ENCODE measurements at places on chromosomes 7 and 10.

GRCh38 chr7:132321387-132321786, 254.9 kb downstream of the PLXNA4 start:
- no peak for DNase-seq

DNA sequence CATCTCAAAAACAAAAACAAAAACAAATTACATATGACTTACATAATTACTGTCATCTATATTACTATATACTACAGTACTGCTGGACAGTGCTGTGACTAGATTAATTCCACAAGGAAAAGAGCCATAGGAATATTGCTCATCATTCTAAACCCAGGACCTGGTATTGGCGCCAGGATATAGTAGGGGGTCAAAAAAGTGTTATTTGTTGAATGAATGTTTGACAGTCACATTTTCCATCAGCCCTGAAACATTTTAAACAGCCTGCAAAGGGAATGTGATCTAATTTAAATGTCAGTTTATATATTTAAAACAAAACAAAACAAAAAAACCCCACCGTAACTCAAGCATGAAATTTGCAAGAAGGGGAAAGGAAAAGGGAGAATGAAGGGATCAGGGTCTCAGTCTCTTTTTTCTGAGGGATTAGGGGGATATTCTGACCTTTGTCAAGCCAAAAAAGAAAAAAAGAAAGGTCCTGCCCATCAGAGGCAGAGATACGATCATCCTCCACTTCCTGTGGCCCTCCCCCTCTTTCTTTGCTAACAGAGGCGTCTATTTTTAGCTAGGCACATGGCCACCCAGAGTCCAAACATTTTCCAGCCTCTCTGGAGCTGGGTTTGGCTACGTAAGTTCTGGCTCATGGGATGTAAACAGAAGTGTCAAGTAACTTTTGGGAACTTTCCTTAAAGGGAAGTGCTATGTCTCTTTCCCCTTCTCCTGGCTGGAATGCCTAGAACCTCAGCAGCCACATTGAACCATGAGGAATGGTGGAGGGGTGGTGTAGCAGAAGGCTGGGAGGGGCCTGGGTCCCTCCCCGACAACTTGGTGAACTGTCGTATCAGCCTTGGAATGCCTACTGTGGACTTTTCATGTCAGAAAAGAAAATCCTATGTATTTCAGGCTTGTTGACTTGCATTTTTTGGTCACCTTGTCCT, 44.6 kb upstream of the DLG5 start:
- DNase-seq = no peak

- DNase-seq = peak; percentile 78
Measured at GRCh38 chr10:31032258-31033132, 830 bp upstream of the ZNF438 start.

DNA sequence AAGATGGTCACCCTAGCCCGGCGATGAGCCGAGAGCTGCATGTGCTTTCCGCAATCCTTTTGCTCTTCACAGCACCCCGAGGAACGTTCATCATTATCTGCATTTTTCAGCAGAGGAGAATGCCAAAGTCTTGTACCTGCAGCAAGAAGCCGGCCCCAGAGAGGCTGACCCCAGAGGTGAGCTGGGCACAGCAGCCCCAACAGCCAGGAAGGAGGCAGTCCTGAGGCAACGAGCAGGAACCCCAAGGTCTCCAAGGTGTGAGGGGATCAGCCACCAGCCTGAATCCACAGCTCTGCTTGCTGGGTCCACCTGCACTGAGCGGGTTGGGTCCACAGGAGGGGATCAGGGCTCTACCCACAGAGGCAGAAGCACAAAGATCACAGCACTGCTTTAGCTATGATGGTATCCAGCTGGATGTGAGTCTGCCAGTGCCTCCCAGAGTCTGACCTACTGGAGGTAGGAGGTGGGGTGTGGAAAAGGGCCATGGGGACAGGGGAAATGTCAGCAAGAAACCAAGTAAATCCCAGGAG, 16.8 kb upstream of the GDF10 start:
- no peak for DNase-seq

DNA sequence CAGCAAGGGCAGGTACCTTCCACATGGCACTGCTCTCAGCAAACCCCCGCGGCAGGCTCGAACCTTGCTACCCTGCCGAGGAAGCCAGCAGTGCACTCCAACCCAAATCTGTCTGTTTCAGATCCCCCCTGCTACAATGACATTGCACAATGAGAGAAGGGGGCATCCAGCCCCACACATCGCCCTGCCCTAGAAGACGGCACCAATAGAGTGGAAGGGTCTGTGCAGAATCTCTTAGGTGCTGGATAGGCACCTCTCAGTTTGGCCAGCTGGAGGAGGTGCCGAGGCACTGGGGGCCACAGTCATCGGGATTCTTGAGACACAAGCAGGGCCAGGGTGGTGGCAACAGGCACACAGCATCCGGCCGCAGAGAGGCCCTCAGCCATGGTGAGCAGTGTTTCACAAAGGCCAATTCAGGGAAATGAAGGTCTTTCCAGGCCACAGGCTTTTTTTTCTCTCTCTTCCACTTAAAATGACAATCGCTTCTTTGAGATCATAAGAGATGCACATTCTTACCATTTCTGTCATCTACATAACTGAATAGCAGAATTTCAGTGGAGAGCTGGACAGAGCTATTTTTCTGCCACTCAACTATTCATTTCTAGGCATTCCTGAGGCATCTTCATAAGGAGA, 281.3 kb downstream of the TNS3 start:
- no peak for DNase-seq

- no peak for DNase-seq
Measured at GRCh38 chr7:50371551-50372021, 67.1 kb downstream of the IKZF1 start.

- DNase-seq = no peak
Measured at GRCh38 chr10:85995791-85996190, 370.8 kb downstream of the GRID1 start.

GRCh38 chr7:5419539-5420066, 4.0 kb downstream of the TNRC18 start:
- no peak for DNase-seq
